ENCODE measurements at places on chromosomes 12 and 14.

GRCh38 chr14:34439090-34439489 is 22.9 kb downstream of the SPTSSA start:
- no peak for DNase-seq

- peak; percentile 61 for DNase-seq
Observed at GRCh38 chr14:103104654-103105452, 10.3 kb downstream of the EXOC3L4 start.

GRCh38 chr12:12954878-12955625 is 3.1 kb upstream of the GPRC5D start:
- DNase-seq, result no peak

- no peak for DNase-seq
Observed at GRCh38 chr12:24088751-24089509, 139.5 kb upstream of the SOX5 start.

DNA sequence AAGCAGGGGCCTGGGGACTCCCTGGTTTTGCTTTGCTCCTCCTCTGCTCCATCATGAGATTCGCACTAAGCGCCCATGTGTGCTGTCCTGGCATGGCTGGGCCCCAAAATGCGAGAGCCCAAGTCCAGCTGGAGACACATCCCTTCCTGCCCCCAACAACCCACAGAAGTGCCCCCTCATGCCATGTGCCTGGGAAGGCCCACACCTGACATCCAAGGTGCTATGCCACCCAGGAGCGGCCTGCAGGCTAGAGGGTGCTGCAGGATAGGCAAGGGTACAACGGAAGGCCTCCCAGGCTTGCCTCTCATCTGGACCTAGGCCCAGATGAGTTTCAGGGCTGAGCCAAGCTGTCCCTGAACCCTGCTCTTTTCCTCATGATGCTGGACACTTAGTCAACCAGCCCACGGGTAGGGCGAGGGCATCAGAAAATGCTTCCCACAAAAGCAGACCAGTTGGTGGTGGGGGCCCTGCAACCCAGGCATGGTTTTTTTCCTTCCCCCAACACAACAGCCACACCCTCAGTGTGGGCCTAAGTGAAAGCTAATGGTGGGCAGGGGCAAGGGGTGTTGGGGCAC is 13.2 kb upstream of the KRT80 start:
- no peak for DNase-seq

GRCh38 chr14:52840877-52841276 is 49.5 kb upstream of the GNPNAT1 start:
- no peak for DNase-seq

Measured in stimulated activated CD4-positive, alpha-beta T cell treated with anti-CD3 and anti-CD28 coated beads, Interleukin-15, amount 100 ng/mL, for 48 hours (primary cell).